ENCODE measurements at places on chromosomes 3 and 15.
A peak's percentile ranks its signal among the peaks of the same experiment; 100 is the strongest.

- DNase-seq: no peak
Observed at GRCh38 chr3:40800343-40800742, 275.6 kb downstream of the ZNF621 start.

- DNase-seq: no peak
Observed at GRCh38 chr3:28299705-28300104, 48.8 kb upstream of the ZCWPW2 start.

GRCh38 chr3:184578822-184579221 lies 17.2 kb downstream of the EPHB3 start:
- DNase-seq: no peak

DNA sequence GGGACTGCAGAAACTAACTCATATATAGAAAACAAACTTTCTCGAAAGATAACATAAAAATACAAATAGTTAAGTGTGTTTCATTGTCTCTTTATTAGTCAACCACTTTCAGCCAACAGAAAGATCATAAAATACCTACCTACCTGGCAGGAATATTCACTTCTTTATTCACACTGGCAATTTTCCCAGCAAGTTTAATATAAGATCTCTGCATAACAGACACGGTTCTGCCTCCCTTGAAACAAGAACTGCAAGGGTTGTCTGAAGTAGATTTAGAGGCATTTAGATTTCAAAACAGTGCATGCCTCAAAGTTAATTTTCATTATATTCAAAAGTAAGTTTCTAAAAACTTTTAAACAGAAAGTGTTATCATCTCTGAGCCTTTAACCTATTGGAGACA lies 7.1 kb downstream of the NPTN start:
- DNase-seq: no peak

DNA sequence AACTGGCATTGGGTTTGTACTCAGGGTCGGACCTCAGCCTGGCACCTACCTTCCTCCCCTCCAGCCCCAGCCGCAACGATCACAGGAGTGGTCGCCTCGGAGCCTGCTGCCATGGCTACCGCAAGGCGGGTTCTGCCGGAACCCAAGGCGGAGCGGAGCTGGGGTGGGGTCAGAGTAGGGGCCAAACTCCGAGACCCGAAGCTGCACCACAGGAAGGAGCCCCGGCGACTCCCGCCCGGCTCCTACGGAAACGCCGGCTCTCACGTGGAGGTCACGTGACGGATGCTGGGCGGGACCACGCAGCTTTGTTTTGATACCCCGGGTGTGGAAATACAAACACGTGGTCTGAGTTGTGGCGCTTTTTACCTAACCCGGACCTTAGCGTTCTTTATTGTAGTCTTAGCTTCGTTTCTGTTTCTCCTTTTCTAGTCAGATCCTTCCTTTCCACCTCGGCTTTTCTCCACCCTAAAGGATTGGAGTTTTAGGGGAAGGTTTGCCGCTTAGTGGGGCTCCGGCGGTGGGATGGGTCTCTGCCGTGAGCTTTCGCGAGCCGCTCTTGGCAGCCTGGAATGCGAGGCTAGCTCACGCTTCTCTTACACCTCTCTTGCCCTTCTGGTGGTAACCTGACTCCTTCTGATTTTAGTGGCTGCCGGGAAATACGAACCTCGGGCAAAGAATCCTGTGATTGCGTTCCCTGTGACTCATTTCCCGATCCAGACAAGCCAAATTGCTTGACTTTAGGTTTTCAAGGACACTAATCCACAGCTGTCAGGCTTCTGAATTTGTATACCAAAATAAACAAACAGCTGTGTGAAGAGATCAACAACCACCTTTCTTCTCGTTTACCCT lies at the start of gene HSPBAP1:
HSPBAP1 (minus strand) TSS at position 264 of the 849 bp plus-strand sequence; CDS start at position 113, 151 bp downstream.
- peak; percentile 77 for DNase-seq

DNA sequence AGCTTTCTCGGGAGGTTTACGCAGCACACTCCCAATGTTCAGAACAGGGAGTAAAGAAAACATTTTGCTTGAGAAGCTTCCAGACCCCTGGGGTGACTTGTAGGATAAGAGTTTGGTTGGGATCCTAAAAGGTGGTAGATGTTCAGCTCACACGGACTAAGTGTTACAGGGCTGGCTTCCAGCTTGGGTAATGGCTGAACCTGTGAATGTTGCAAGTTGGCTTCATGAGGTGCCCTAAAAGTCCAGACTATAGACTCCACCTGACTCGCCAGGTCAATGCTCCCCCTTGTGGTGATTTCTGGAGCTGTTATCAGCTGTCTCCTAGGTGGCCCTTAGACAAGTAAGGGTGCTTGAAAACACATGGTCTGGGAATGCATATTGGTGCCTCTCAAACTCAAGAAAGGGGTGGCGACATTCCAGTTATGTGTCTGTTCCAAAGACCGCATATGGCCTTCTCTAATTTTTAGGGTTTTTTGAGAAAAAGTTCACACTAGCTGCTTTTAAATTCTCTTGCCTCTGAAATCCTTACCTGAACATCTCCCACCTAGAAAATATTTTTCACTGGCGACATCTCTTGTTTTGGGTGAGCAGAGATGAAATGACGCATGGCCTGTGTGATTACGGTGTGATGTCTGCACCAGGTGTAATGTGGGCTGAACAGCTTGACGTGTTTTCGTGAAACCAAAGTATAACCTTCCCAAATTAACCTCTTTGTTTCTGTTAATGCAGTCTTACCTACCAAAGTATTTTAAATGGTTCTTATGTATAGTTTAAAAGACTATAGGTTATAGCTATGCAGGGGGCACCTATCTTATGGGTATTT lies 175.7 kb upstream of the KBTBD8 start:
- peak; percentile 60 for DNase-seq

- DNase-seq: no peak
Observed at GRCh38 chr3:82927309-82928253, 1166.1 kb upstream of the GBE1 start.

GRCh38 chr15:91660174-91660649 lies 193.3 kb upstream of the SLCO3A1 start:
- no peak for DNase-seq

DNA sequence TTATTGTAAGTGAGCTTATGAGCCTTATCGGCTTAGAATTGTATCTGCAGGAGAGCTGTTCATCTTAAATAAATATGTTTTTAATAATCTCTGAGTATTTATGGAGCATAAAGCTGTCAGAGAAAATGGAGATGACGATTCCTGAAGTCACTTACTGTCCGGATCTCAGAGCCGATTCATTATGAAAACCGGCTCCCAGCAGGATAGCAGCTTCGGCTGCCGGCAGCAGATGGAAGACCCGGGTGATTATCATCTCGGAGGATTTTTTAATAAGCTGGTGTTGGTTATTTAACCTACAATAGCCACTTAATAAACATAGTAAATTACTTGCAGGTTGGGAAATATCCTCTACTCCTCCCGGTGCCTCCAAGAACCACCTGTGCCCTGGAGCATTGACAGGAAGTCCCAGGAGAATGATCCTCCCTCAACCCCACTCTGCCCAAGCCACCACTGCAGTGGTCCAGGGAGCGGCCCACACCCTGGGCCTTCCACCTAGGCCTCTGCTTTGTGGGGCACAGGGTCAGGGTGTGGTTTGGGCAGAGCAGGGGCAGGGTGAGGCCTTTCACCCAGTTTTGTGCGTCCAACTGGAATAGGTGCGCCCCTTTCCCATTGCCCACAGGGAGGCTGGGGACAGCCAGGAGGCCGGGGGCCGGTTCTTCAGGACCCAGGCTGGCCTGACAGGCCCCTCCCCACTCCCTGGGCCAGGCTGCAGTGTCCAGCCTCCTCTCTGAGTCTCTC lies 42.2 kb upstream of the PRR23E start:
- no peak for DNase-seq

DNA sequence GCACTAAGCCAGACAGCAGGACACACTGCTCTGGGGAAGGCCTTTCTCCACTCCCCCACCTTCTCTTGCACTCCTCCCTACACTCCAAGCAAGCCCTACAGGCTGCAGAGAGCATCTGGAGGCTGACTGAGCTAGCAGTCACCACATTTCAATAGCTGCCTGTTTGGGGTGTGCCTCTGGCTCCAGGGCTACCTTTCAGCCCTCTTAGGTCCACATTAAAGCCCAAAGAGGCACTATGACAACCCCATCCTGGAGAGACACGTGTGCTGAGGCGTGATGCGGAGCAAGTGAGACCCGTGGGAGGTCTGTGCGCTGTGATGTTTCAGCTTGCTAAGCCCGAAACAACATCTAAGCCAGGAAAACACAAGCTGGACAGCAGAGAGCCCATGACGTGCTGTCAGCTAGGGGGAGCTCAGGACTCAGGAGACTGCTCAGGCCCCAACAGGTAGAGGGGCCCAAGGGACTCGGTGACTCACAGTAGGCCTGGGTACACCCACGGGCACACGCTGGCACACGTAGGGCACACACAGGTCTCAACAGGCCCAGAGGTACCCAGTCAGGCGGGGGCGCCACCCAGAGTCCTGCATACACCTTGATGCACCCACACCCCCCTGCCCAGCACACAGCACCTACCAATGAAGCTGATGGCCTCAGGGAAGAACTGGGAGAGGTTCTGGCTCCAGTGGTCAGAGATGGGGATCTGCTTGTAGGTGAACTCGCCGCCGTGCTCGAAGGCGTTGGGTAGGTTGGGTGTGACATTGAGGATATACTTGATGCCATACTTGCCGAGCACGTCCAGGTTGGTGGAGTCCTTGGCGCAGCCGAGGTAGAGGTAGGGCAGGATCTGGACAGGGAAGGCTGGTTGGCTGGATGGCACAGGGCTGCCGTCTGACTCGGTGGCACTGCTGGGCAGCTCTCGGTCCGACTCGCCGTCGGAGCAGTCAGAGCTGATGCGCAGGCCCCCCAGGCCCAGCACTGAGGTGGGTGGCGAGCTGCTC lies 2.8 kb downstream of the DUSP7 start:
- peak; percentile 25 for DNase-seq

- DNase-seq: no peak
Observed at GRCh38 chr3:27861046-27862036, 139.2 kb upstream of the EOMES start.

DNA sequence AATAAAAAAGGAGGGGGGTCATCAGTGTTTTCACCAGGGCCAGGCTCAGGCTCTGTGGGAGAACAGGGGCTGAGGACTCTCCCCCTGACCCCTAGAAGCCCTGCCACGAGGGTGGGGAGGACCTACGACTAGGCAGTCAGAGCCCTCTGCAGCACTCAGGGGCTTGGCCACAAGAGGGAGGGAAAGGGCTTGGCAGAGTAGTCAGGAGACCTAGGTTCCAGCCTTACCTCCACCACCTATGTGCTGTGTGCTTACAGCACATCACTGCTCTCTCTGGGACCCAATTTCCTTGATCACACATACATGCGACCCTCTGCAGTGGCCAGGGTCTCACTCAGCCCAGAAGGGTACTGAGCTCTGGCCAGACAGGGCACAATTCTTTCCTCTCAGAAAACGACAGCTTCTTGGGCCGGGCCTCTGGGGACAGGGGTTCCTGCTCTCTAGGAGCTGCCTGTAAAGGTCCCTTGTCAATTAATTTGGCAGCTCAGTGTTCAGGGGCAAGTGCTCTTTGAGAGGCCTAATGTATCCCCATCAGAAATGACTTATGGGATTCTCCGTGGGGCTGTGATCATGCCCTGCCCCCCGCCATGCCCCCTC lies 16.4 kb upstream of the SKIC8 start:
- no peak for DNase-seq

GRCh38 chr3:81769299-81769698 lies 7.9 kb upstream of the GBE1 start:
- no peak for DNase-seq

GRCh38 chr3:179088306-179088705 lies 16.7 kb upstream of the ZMAT3 start:
- no peak for DNase-seq

GRCh38 chr3:62873451-62873760 lies 1.8 kb downstream of the CADPS start:
- no peak for DNase-seq

- no peak for DNase-seq
Observed at GRCh38 chr3:47469616-47470015, 6.1 kb downstream of the SCAP start.

DNA sequence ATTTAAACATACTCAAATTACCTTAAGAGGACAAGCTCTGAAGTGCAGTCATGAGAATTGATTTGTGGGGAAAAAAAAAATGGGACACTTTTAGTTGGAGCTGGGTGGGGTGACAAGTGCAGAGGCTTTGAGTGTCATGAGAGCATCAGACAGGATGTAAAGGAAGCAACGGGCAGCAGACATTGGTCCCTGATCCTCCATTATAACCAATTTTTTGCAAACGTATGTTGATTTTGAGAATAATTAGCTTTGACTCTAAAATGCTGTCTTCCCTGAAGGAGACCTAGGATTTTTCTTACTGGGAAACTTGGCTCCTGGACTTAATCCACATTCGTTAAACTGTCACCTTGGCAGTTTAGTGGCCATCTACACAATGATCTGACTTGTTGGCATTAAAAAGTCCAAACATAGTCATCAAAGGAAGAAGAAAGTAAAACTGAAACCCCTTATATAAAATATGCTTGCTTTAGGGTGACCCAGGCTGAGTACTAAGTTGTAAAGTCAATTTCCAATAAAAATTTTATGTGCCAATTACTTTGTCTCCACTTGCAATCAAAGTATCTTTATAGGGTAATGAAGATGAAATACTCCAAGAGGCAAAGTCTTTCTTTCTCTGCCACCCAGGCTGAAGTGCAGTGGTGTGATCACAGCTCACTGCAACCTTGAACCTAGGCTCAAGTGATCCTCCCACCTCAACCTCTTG lies 45.6 kb downstream of the BCL2L10 start:
- no peak for DNase-seq

- DNase-seq: no peak
Observed at GRCh38 chr15:82621970-82622369, 25.2 kb downstream of the CPEB1 start.

DNA sequence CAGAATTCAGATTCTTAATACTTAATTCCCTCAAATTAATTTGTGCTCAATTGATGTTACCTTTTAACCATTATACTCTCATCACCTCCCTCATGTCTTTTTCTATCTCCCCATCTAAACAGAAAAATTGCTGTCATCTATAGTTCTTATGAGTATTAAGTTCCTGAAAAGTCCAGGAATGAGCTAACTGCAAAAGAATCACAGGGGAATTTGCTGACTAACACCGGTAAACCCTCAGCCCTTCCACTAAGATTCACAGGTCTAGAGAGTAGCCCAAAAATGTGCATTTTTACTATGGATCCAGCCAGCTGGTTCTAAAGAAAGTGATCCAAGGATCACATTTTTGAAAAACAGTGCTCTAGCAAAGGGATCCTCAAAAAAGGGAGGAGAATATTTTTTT lies 67.0 kb downstream of the SETD2 start:
- no peak for DNase-seq

GRCh38 chr3:185207481-185207880 lies 46.4 kb downstream of the EHHADH start:
- DNase-seq: no peak

- DNase-seq: no peak
Observed at GRCh38 chr15:84929795-84930603, 45.5 kb downstream of the SLC28A1 start.

- no peak for DNase-seq
Observed at GRCh38 chr3:149646181-149646766, 11.6 kb downstream of the WWTR1 start.
